ENCODE measurements at places on chromosomes 12 and 14.

DNA sequence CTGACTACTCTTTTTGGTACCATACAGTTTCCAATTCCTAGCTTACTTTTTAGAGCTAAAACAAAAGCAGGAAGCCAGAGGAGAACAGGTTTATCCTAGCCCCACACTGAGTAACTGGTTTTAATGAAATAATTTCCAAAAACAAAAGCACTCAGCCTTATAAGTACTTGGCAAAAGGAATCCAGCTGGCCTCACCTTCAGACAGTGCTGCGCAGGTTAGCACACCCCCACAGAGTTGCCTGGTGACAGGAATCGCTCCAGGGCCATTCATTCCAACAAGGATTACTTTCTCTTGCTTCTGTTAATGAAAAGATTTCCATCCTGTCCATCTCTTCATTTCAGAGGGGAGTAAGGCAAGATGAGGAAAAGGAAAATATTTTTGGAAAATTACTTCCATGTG is 84.6 kb downstream of the SCFD1 start:
- no peak for DNase-seq

DNA sequence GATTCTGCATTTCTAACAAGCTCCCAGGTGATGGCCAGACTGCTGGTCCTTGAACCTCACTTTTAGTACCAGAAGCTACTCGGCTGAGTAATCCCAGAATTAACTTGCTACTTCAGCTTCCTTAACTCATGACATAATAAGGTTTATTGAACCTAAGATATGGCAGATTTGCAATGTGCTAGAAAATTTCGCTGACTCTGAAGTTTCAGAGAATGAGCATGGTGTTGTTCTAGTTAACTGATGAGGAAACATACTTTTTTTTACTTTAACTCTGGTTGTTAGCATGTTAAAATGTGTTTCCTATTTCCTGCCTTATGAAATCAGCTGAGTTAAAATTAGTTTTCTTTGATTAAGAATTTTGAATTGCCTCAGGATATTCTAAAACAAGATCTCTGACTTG is 23.1 kb upstream of the COX16 start:
- DNase-seq, result no peak

DNA sequence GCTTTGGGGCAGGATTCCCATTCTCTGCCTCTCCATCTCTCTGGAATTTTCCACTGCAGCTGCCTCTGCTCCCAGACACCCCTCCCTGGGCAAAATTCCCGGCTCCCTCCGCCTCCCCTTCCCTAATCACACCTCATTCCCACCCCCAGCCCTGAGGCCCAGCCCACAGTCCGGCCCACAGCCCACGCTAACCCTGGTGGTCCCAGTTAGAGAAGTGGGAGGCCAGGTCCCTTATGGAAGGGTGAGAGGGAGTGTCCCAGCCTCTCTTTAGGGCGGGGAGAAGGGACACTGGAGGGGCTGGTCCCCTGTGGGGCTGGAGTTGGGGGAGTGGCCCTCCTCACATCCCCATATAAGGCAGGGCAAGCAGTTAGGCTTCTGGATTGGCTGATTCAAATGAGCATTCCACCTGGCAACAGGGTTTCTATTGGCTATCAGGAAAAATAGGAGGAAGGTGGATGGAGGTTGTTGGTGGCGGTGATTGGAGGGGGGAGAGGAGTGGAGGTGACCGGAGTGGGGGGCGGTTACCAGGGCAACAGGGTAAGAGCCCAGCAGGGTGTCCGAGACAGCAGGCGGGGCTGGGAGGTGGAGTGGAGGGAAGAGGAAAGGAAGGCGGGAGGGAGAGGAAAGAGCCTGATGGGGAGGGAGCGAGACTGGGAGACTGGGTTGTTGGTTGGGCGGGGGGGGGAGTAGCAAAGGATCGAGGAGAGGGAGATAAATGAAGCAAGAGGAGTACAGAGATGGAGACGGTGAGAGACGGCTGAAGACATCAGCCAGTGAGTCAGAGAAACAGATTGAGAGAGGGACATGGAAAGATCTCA is 1.9 kb upstream of the PTMS start:
- peak; percentile 73 for DNase-seq

DNA sequence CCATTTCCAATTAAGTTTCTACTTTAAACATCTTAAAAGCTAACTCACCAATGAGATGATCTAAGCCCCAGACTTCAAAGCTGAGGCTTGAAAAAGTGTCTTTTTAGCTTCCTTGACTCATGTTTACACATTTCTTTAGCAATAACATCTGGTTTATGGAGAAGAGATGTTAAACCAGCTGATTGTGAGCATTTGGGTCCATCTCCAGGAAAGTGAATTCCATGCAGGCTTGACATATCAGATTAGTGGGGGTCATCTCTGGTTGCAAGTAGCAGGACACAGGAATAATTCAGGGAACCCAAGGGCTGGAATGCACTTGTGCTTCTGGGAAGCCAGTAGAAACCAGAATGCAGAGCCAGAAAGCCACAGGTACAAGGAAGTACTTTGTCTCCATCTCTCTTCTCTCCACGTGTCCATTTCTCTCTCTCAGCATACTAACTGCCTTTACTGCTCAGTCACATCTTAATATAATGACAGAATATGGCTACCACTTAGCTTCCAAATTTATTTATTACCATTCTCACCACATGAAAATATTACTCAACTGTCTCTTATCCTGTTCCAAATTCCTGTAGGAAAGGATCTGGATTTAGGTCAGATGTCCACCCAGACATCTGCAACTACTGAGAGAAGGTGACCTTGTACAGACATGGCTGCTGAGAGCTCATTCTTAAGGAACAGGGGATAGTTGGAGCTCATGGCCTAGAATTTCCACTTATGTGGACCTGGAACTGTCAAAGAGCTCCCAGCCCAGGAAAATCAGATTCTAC is 104.4 kb downstream of the SCN8A start:
- DNase-seq, result no peak

GRCh38 chr12:56153678-56154065 is 1.3 kb downstream of the MYL6B start:
- no peak for DNase-seq

DNA sequence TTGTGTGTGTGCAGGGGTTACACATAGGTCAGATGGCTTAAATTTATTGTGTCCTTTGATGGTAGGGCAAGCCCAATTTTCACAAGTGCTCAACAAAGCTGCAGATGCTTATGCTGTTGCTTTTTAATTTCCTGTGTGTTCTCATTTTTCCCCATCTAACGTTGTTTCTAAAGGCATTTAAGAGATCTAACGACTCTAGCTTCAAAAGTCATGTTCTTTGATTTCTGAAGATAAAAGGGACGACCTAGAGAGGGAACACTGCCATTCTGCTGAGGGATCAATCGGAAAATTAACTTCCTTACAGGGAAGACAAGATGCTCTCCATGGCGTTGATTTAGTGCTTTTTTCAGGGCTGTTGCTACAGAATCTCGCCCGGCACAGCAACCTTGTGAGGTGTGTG is 79.0 kb upstream of the GNG2 start:
- DNase-seq, result no peak

- no peak for DNase-seq
Observed at GRCh38 chr14:95101736-95102679, 55.3 kb downstream of the DICER1 start.

GRCh38 chr14:32986791-32987540 is 48.3 kb downstream of the NPAS3 start:
- DNase-seq, result peak; percentile 51

- DNase-seq, result no peak
Observed at GRCh38 chr14:33317675-33318074, 379.0 kb downstream of the NPAS3 start.

- DNase-seq, result no peak
Observed at GRCh38 chr12:110466791-110467190, 1.3 kb downstream of the GPN3 start.

DNA sequence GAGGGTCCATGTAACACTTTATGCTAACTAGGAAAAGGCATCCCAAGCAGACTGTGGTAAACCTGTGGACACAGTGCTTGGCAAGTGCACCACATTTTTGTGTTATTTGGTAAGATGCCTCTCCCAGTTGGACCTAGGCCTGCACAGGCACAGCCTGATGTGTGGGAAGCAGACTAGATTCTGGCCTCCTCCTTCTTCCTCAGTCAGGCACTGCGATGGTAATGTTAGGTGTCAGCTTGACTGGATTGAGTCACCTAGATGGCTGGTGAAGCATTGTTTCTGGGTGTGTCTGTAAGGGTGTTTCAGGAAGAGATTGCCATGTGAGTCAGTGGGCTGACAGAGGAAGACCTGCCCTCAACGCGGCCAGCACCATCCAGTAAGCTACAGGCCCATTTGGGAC is 25.3 kb upstream of the RHOJ start:
- peak; percentile 11 for DNase-seq
